ENCODE measurements at places on chromosomes 7 and 10.
A peak's percentile ranks its signal among the peaks of the same experiment; 100 is the strongest.

GRCh38 chr10:113712755-113713639, 33.3 kb downstream of the CASP7 start:
- no peak for DNase-seq

DNA sequence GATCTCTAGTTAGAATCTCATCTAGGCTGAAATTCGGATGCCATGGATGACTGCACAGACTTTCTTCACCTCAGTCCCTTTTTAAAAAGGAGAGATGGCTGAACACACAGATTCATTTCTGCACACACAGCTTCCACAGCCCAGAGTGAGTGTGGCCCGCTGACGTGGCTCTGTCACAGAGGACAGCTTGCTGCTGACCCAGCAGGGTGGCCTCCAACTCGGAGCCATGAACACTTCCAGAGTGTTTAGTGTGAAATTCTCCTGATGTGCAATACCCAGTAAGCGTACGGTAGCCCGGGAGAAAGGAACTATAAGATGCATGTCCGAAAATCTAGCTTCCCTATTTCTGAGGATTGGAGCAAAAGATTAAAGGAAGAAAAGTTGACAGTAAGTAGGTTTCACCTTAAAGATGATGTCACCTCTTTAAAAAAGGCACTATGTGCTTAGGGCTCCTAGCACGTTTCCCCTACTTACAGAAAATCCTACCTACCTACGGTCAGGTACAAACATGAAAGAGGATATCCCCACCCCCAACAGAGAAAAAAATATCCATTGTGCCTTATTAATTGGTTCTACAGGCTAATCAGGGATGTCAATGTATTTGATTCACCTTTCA, 162.2 kb downstream of the RAPGEF5 start:
- no peak for DNase-seq

- no peak for DNase-seq
These were observed 7.6 kb upstream of the C10orf105 start for GRCh38 chr10:71727105-71727737.

DNA sequence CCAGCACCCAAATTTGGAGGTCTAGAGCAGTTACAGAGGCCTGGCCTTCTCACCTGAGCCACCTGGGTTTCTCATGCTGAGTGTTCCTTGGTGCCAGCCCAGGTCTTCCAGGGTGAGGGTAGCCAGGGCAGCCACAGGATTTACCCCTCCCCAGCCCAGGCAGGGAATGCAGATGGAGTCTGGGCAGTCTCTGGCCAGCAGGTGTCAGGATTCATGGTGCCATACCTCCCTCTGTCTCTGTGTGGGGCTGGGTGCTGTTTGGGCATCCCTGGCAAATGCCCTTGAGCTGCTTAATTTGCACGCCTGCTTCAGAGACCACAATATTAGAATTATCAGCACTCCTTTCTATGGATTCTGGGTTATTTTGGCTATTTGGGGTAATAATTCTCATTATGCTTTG, 246.7 kb downstream of the GFRA1 start:
- no peak for DNase-seq

DNA sequence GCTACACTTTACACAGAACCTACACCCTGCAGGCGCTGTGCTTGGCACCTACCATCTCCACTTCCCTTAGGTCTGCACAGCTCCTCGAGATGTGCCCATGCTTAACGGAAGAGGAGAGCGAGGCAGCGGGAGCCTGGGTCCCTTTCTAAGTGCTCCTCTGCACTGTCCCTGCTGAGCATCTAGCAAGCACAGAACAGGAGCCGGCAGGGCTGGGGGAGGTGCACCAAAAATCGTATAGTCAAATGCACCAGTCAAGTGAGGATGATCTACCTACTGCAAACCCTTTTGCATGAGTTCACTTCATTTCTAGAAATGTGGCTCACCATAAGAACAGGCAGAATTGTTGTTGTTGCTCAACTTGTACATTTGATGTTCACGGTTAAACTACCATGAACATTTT, 267.7 kb downstream of the TNS3 start:
- DNase-seq: no peak

DNA sequence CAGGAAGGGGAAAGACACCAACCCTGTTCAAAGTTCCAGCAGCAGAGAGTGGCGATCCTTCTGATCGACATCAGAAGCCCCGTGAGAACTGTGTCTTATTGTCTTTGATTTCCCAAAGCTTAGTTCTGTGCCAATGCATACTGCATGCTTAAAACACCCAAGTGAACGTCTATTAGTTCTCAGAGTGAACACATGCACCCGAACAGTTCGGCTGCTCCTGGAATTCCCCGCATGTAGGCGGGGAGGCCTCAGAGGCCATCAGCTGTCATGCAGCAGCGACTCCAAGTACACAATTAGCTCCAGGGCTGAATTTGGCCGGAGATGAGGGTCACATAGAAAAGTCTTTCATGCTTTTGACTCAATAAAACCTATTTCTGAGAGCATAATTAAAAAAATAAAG, 276.9 kb downstream of the ZMYND11 start:
- no peak for DNase-seq

- DNase-seq: peak; percentile 16
These were observed 125.8 kb downstream of the MAD1L1 start for GRCh38 chr7:2106924-2107323.

GRCh38 chr7:24834128-24834798, 77.0 kb upstream of the GSDME start:
- DNase-seq: no peak
